Epithelial cell of umbilical artery (primary cell): ENCODE measurements at places on chromosomes 13 and 19. TPM values are rescaled to one million over a fixed set of nuclear protein-coding genes. Genes with fewer than 3 reads are reported as not detected.

SLAIN1 gene
- 2.9 and 6.8 TPM in 2 replicates for total RNA-seq

FGF9 gene
- under 0.01 TPM in 1 of 2 replicates, not detected in the other for total RNA-seq

OLFM2 gene
- 0.46 and 5.2 TPM in 2 replicates for total RNA-seq

IZUMO2 gene
- total RNA-seq: not detected in 2 replicates

FAM124A gene
- total RNA-seq: 1.6 and 3.6 TPM in 2 replicates

RUBCNL gene
- total RNA-seq: under 0.01 TPM in 1 of 2 replicates, not detected in the other

KCTD12 gene
- 98.6 and 108 TPM in 2 replicates for total RNA-seq

CRLF1 gene
- total RNA-seq: not detected in 2 replicates

TEX29 gene
- not detected in 2 replicates for total RNA-seq

RELB gene
- total RNA-seq: 8.4 and 8.8 TPM in 2 replicates

PLEKHF1 gene
- total RNA-seq: 6.8 and 16.6 TPM in 2 replicates

C19orf47 gene
- total RNA-seq: 4.4 and 5.2 TPM in 2 replicates

ZNF560 gene
- not detected in 2 replicates for total RNA-seq

PLPP2 gene
- total RNA-seq: 12.0 and 18.5 TPM in 2 replicates

CTXN1 gene
- total RNA-seq: 4.1 and 12.3 TPM in 2 replicates

KIR2DL1 gene
- total RNA-seq: not detected in 2 replicates

KIR3DL1 gene
- total RNA-seq: not detected in 2 replicates

FOXA3 gene
- total RNA-seq: under 0.01 TPM in 1 of 2 replicates, not detected in the other

CBY2 gene
- not detected in 2 replicates for total RNA-seq

B9D2 gene
- total RNA-seq: 8.8 and 10.1 TPM in 2 replicates

SYCN gene
- not detected in 2 replicates for total RNA-seq

NECTIN2 gene
- 109 and 121 TPM in 2 replicates for total RNA-seq
